Panc1 (cell line): ENCODE measurements at places on chromosomes 12 and 14.
A peak's percentile ranks its signal among the peaks of the same experiment; 100 is the strongest.

DNA sequence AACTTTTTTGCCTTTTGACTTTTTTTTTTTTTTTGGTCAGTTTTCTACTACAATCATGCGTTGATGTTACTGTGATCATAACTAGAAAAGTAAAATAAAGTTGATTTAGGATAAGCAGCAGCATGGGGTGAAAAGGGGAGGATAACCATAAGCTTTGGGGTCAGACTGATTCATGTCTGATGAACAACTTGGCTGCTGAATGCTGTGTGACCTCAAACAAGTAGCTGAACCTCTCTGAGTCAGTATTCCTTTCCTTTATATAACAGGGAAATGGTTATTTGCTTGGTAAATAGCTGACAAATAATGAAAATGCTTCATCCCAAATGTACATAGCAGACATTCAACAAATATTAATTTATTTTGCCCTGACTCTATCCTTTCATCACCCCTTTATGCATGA, 413.0 kb downstream of the VRK1 start:
- DNase-seq = no peak

GRCh38 chr14:103898711-103899110, 29.5 kb upstream of the TDRD9 start:
- no peak for DNase-seq

DNA sequence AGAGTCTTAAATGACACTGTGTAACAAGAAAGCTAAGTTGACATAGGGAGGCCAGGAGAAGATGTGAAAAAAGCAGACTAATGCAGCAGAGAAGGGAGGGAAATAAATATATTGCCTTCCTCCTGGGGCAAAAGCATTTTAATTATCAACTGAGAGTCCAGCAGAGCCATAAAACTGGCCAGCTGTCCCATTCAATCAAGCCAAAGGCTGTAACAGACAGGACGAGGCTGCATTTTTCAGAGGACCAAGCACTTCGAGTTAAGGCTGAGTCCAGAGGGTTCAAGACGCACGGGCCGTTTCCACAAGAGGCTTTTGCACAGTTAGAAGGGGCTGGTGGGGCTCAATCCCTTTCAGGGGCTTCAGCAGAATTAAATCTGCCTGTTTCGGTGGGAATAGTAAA, 20.4 kb downstream of the MAP3K9 start:
- no peak for DNase-seq

DNA sequence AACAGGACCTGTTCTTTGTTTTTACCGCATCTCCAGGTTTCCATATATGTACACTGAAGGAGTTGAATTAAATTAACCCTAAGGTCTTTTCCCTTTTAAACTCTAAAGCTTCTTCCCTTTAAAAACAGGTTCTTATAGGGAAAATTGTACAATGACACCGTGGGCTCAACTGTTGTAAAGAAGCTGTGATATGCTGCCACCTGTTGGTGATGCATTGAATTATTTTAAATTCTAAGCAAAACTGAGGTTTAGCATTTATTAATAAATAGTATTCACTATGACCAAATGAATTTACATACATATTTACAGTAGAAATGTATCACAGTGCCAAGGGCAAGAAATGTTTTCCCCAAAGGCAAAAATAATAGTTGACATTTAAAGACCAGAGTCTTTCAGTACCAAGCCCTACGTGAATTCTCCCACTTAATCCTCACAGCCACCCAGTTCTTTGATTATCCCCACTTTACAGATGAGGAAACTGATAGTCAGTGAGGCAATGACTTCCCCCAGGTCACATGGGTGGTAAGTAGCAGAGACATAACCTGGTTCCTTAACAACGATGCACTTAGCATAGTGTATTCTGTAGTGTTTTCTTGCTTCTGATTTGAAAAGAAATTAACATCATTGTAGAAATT, 35.7 kb upstream of the TMEM263 start:
- DNase-seq = no peak

GRCh38 chr14:65256714-65257113, 154.4 kb upstream of the MAX start:
- DNase-seq = no peak

GRCh38 chr12:90129366-90130030, 420.9 kb upstream of the ATP2B1 start:
- no peak for DNase-seq

DNA sequence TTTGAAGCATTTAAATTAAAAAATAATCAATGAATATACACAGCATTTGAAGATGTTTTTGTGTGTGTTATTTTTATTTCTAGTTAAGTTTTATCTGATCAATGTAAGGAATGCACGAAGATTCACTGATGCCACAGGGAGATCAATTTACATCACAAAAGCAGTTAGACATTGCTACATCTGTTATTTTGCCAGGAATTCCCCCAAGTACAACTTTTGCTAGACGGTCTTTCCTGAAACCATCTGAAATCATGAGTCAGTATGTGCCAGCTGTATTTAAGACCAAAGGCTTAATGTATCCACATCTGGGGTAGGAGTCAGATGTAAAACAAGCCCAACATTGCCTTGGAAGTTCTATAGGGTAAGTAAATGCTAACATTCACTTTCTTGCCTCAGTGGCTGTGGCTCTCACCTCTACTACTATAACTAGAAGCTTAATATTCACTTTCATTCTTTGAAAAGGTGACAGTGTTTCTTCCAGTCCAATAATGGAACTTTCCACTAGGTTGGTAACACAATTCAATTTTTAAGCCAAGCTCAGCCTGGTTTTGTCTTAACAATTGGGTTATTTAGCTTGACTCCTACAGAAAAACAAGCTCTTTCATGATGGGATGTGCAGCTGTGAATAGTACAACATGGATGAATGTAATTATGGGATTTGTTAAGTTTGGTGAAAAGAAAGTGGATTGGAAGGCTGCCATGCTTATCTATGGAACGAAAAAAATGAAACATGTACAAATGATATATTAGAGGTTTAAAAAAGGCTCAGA, 385.4 kb upstream of the TMEM132C start:
- DNase-seq = no peak

DNA sequence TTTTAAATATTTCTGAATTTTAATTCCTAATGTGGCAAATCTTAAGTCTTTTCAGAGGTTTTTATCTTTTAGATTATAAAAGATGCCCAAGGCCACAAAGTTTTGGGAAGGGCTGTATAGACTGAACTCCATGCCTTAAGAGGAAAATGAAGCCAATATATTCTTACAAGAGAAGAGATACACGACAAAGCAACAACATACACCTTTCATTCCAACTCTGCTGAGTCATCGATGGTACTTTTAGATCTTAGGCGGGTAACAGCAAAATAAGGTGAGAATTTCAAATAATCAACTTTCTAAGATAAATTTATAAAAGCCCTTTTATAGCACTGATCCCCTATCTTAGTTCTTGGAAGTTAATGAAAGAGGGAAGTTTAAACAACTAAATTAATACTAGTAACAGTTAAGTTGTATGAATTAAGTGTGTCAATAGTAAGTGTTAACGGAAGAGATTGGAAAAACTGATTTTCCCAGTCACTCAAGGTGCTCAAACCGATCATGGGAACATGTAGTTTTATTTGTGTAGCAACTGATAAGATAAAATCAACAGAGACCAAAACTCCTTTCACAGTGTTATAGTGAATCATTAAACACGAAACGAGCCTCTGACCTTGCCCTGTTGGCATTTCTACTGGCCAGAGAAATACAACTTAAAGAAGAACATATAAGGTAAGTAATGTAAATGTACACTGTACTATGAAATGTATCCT, 18.8 kb upstream of the PIK3C2G start:
- DNase-seq = no peak

DNA sequence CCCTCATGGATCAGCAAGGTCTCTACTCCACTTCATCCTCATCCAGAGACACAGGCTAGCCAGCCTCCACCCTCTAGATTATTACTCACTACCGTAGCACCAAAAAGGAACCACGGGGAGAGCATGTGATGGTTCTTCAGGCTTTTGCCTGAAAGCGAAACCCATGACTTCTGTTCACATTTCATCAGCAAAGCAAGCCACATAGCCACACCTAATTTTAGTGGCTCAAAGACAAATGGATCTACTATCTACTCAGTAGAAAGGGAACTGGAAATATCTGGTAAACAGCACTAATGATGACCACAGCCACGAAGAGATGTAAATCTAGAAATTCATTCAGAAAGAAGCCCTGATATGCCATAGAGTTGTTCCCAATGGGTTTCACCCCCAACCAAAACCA, 51.4 kb downstream of the VCPKMT start:
- no peak for DNase-seq

DNA sequence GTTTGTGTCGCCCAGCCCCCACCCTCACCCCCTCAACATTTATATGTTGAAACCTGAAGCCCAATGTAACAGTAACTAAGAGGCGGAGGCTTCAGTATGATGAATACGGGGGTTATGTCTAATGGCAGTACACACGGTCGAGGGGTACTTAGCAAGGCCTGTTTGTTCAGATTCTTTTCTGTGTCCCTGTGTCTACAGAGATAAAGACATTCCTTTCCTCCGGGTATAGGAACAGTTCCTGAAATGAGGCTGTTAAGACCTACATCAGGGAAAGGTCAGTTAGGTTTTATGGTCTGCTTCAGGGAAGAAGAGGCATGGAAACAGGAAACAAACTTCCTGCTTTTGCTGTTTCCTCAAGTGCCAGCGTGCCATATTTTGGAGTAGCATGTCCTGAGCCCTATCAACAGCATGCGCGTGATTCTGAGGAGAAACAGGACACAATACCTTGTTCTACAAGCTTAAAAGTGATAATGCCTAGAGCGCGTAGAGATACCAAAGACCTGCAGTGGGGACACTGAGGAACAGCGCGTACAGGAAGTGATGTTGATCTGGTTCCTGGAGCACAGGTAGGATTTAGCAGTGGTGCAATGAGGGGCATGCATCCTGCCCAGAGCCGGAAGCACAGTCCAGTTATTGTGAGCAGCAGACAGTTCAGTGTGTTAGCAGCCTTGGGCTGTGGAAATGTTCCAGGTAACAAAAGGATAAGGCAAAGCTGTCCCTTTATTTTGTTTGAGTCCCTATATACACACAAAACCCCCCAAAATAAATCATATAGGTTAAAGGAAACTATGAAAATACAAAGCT, 47.2 kb downstream of the FGD4 start:
- DNase-seq = no peak

DNA sequence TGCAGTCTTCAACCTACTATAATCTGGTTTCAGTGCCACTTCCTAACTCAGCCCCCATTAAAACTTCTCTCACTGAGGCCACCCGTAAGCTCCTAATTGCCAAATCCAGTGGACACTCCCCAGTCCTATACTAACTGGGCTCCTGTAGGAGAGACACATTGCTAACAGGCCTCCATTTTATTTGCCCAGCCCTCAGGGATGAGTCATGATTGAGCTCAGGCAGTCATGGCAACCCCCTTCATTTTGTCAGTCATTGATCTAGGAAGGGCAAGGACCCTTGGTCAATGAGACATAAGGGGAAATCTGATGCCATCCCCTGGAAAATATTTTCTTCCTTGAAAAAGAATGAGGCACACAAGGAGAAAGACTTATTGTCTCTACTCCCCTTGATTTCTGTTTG, 70.1 kb upstream of the HIF1A start:
- DNase-seq = no peak

DNA sequence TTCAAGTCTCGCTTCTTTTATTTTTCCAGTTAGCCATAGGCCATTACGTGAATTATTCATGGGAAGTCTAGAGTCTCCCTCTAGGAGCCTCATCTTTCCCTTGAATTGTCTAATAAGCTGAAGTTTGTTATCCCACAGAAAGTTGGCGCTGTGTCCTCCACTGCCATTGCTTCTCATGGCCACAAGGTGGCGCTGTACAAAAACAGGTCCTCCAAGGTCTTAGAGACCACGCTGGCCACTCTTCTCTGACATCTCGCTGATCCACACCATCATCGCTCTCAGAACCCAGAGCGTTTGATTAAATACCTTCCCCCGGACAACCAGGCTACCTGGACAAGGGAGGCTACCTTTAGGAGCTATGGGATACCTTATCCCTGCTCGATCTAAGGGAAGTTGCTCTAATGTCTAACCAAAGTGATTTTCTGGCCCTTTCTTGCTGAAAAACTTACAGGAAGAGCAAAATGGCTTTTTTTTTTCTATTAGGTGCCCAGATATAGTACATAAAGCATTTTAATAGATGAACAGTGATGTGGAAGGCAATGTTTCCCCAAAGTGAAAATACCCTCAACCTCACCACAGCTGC, 110.0 kb downstream of the CCDC60 start:
- DNase-seq = peak; percentile 77

- no peak for DNase-seq
Measured at GRCh38 chr12:43884683-43885410, 49.0 kb downstream of the TMEM117 start.

DNA sequence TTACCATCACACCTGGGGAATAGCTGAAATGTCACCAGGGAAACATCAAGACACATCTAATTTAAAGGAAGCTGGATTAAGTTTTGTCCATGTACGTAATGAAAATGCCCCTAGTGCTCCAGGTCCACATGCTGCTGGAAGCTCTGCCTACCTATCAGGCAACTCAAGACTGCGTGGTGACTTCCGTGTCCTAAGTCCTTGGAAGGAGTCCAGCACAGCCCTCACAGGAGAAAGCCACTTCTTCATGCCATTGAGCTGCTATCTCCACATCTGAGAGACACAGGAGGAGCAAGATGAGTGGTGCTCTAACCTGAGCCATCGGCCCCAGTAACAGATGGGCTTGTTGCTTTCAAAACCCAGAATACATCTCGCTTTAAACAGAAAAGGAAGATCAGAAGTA, 316.4 kb downstream of the DPF3 start:
- DNase-seq = no peak

- no peak for DNase-seq
Measured at GRCh38 chr14:28746247-28746646, 20.3 kb upstream of the FOXG1 start.

- DNase-seq = no peak
Measured at GRCh38 chr14:57189070-57189469, 79.6 kb downstream of the EXOC5 start.

- DNase-seq = no peak
Measured at GRCh38 chr12:66739266-66739665, 60.4 kb upstream of the GRIP1 start.

- no peak for DNase-seq
Measured at GRCh38 chr12:89151536-89151935, 200.8 kb downstream of the DUSP6 start.

- DNase-seq = no peak
Measured at GRCh38 chr14:51019089-51019488, 74.8 kb upstream of the PYGL start.

DNA sequence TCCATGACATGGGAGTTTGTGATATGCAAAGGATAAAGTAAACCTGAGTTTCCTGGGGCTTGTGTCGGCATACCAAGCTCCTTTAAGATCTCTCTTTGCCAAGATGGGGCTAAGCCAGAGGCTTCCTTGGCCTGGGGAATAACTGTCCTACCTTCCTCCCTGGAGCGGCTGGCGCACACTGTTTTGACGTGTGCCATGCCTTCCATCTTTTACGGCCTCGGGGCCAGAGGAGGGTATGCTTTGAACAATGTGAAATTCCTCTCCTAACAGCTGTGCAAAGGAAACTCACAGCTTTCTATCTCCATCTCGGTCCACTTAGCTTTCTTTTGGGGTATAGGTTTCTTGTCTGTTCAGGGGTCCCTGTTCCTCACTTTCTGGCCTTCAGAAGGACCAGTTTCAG, 55.2 kb downstream of the NTF3 start:
- DNase-seq = no peak
